Neural progenitor cell (in vitro differentiated cells): ENCODE measurements at places on chromosomes 2 and 18. TPM values are rescaled to one million over a fixed set of nuclear protein-coding genes. Genes with fewer than 3 reads are reported as not detected.

DNA sequence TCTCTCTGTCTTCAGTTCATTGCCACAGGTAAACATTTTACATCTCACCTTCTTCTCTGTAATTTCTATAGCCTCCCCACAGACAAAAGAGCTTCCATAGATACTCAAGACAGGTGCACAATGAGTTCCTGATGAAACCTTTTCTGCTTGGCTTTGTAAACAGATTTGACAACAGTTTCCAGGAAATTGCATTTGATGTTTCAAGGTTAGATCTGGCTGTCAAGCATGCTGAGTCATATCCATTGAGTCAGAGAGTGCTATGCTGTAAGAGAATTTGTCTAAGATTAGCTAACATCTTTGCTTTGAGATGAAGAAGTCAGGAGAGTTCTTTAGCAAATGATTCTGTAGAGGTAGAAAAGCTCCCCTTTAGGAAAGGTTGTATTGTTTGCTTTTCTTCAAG lies 40.6 kb upstream of the MAP2 start:
- H3K36me3 ChIP-seq: no peaks in the 10 kb centered on the region
- no peaks in the 10 kb centered on the region for H3K4me1 ChIP-seq
- H3K27me3 ChIP-seq: no peaks in the 10 kb centered on the region
- H3K4me3 ChIP-seq: no peak overlapping the region

- H3K27me3 ChIP-seq: no peaks in the 10 kb centered on the region
- no peak for DNase-seq
- H3K4me3 ChIP-seq: no peak overlapping the region
These were observed 1314.8 kb downstream of the DPP10 start for GRCh38 chr2:115757286-115757685.

The MAB21L4 gene
- not detected in 2 replicates for total RNA-seq

GRCh38 chr2:64398516-64399129 lies 55.3 kb upstream of the LGALSL start:
- no peak for DNase-seq
- H3K4me1 ChIP-seq: peaks cover 29% of the 10 kb centered on the region
- H3K36me3 ChIP-seq: no peaks in the 10 kb centered on the region
- H3K27me3 ChIP-seq: no peaks in the 10 kb centered on the region

The FAM124B gene
- 0.15 TPM in 1 of 2 replicates, not detected in the other for total RNA-seq

- no peak overlapping the region for H3K4me3 ChIP-seq
These were observed 33.6 kb downstream of the TWIST2 start for GRCh38 chr2:238881353-238882081.

DNA sequence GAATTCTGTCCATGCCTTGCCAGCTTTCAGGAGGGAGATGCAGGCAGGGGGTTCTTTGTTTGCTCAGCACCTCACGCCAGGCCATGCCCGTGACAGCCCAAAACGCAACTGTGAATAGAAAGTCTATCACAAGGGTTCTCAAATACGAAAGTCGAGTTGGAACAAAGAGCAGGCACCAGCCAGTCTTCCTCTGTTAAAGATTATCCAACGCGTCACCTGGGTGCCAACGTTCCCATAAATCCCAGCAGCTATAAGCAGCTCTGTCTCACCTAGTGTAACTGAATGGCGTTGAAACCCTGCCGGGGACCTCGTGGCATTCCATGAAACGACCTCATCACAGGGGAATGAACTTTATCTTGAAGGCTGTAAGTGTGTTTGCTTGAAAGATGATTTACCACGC lies 84.8 kb upstream of the GATA6 start:
- no peaks in the 10 kb centered on the region for H3K36me3 ChIP-seq
- no peak overlapping the region for H3K4me3 ChIP-seq
- no peak for DNase-seq
- H3K27ac ChIP-seq: no peak overlapping the region
- peaks cover 13% of the 10 kb centered on the region for H3K4me1 ChIP-seq

GRCh38 chr2:180978903-180979748 lies 1.3 kb upstream of the UBE2E3 start:
- no peaks in the 10 kb centered on the region for H3K27me3 ChIP-seq
- H3K36me3 ChIP-seq: no peaks in the 10 kb centered on the region
- peaks cover 26% of the 10 kb centered on the region for H3K4me1 ChIP-seq
- H3K27ac ChIP-seq: no peak overlapping the region
- no peak overlapping the region for H3K4me3 ChIP-seq

DNA sequence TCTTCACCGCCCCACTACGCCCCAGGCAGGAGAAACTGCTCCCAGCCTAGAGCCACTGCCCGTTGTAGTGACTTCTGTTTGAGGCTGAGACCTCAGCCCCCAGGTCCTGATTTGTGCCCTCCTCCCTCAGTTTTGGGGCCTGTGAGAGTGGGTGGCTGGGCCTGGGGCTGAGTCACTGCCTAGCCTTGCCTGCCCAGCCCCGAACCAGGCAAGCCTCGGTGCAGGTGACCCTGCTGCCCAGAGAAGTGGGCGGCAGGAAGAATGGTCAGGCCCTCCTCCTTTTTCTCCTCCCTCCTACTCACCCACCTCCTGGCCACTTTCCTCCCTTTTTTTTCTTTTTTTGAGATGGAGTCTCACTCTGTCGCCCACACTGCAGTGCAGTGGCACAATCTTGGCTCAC lies 66.6 kb downstream of the ZFP36L2 start:
- no peaks in the 10 kb centered on the region for H3K27me3 ChIP-seq
- peaks cover 14% of the 10 kb centered on the region for H3K4me1 ChIP-seq
- no peak overlapping the region for H3K4me3 ChIP-seq
- H3K36me3 ChIP-seq: no peaks in the 10 kb centered on the region

GRCh38 chr2:4937550-4937949 lies 754.6 kb upstream of the SOX11 start:
- DNase-seq: peak; percentile 24
- no peak overlapping the region for H3K4me3 ChIP-seq
- peaks cover 7% of the 10 kb centered on the region for H3K4me1 ChIP-seq
- H3K36me3 ChIP-seq: no peaks in the 10 kb centered on the region
- no peak overlapping the region for H3K27ac ChIP-seq

The BCL2 gene
- 4.2 and 4.9 TPM in 2 replicates for total RNA-seq

DNA sequence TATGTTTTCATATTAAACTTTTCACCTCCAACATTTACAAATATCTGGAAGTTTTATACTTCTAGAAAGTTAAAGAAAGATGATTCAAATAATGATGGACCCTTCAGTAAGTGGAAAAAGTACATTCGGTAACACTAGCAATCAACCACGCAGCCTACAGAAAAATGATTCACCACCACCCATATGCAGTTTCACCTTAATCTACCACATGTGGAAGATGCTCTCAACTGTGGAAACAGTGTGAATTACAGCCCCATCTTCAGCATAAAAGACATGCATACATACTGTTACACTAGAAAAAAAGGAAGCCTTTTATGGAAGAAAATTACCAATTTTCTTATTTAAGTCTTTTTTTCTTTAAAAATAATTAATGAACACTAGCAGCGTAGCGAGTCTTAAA lies 1.1 kb downstream of the SLC38A11 start:
- H3K27me3 ChIP-seq: no peaks in the 10 kb centered on the region
- no peak overlapping the region for H3K4me3 ChIP-seq

The PROM2 gene
- 0.95 and 2.4 TPM in 2 replicates for total RNA-seq

DNA sequence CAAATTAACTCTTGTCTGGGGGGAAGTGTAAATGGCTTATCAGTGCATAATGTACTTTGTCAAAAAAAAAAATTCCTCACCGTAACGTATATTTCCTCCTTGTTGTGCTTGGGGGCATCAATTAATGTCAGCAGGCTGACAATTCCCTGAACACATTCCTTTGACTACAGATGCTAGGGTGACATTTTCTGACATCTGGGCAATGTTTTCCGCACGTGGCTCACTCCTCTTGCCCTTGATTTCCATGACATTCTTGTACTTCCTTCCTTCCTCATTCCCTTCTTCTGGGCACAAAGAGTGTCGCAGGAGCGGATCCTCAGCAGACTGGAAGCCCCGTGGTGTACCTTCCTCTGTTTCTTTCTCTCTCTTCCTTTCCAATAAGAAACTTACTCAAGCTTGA lies 173.7 kb downstream of the SP3 start:
- H3K36me3 ChIP-seq: no peaks in the 10 kb centered on the region
- DNase-seq: peak; percentile 37
- H3K4me1 ChIP-seq: peaks cover 31% of the 10 kb centered on the region

The NEU2 gene
- total RNA-seq: not detected in 2 replicates

The REG1B gene
- not detected in 2 replicates for total RNA-seq
